GM13976 (cell line): ENCODE measurements at places on chromosomes 5 and 9.

DNA sequence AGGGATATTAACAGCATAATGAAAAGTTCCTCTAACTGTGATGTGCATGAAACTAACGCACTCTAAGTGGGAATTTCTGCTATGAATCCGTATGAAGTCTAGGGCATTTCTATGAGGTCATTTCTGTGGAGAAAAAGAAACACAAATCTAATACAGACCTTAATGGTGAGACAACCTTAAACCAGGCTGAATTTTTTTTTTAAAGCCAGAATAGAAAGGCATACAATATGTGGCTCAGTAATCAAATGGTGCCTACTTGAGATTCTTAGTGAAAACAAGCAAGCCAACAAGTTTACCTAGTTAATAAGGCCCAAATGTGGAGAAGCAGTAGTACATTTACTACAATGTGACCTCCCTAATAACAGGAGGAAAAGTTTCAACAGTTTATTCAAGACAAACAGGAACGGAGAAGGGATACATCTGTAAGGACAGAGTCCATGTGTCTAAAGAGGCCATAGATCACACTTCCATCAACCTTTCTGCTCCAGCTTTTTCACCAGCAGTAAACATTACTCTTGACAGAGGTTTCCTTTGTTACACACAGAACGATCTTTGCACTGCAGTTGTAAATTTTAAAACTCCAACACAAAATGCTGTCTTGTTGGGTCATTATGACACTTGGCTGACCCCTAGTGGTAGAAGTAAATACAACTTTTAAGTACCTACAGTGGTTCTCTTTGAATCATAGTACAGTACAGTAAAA is 26.2 kb downstream of the CARNMT1 start:
- DNase-seq: peak; percentile 40

- no peak for DNase-seq
These were observed 7.1 kb upstream of the IFNA2 start for GRCh38 chr9:21392270-21392669.

- peak; percentile 68 for DNase-seq
These were observed 34.6 kb upstream of the TNIP1 start for GRCh38 chr5:151115272-151115905.

DNA sequence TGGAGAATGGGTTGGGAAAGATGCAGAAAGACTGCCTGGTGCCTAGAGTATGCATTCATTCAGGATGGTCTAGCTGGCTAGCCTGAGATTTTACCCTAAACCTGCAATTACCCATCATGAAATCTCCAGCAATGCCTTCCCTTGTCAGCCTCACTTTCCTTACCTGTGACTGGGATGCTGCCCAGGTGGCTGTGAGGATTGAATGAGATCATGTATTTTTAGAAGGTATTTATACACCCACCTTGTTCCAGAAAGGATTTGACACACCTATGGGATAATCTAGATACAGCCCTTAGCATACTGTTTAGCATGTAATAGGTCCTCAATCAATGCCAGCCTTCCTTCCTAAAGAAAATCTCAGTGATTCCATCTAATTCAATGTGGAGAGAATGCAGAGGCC is 561.4 kb downstream of the CDK5RAP2 start:
- DNase-seq: no peak

DNA sequence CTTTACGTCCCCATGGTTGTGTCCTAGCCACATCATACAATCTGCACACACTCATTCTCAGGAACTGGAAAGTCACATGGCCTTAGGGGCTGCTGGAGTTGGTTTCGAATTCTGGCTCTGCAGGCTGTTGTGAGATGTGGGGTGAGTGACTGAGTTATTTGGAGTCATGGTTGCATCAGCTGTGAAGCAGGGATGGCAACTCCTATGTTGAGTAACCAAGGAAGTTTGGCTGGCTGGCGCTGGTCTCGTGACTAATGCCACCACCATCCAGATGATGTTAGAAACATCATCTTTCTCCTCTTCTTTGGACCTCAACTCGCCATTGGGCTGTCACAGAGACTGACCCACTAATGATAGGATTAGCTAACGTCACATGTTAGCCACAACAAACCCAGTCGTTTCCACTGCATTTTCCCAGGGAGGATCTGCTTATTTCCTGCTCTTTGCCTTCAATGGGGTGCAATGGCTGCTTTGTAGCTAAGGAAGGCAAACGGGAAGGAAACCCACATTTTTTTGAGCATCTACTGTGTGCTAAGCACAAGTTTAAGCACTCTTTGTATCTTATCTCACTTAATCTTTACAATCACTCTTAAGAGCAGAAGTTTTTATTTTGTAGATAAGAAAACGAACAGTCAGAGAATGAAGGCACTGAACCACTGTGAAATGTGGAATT is 78.1 kb upstream of the UBTD2 start:
- DNase-seq: no peak
